ENCODE measurements at places on chromosomes 3 and 15.

GRCh38 chr3:28139288-28139687 lies 102.1 kb upstream of the CMC1 start:
- DNase-seq: no peak

DNA sequence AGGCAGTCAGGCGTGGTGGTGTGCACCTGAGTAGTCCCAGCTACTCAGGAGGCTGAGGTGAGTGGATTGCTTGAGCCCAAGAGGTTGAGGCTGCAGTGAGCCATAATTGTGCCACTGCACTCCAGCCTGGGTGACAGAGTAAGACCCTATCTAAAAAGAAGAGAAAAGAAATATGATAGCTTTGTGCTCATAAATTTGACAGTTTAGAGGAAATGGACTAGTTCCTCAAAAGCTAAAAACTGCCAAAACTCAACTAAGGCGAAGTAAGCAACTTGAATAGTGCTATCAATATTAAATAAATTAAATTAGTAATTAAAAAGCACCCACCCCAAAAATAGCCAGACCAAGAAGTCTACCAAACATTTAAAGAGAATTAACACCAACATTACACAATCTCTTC lies 24.5 kb upstream of the SLC15A2 start:
- DNase-seq: no peak

GRCh38 chr3:15844889-15845288 lies 47.1 kb upstream of the ANKRD28 start:
- DNase-seq: no peak

DNA sequence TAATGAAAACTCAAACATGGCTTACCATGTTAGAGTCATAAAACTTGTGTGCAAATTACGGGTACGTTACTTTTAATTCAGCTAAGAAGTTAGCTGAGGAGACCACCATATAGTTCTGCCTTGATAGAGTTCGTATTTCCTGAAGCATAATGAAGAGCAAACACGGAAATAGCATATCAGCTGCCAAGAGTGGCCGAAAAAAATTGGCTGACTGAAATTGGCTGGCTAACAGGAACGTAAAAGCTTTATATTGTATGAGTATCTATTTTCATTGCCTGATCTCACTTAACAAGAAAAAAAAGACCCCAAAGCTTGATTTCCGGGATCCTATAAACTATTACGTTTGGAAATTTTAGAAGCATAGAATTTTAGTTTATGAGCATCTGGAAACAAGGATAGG lies 1222.9 kb downstream of the ZPLD1 start:
- DNase-seq: no peak

GRCh38 chr15:36815786-36816185 lies 236.4 kb downstream of the CDIN1 start:
- no peak for DNase-seq

DNA sequence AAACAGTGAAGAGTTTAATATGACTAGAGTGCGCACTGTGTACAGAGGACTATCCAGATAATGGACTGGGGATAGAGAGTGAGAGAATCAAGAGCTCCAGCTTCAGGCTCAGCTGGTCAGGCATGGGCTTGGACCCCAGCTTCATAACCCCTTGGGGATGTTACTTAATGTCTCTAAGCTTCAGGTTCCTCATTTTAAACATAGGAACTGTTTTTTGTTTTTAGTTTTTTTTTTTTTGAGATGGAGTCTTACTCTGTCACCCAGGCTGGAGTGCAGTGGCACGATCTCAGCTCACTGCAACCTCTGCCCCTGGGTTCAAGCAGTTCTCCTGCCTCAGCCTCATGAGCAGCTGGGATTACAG lies 9.9 kb upstream of the BRPF1 start:
- no peak for DNase-seq

DNA sequence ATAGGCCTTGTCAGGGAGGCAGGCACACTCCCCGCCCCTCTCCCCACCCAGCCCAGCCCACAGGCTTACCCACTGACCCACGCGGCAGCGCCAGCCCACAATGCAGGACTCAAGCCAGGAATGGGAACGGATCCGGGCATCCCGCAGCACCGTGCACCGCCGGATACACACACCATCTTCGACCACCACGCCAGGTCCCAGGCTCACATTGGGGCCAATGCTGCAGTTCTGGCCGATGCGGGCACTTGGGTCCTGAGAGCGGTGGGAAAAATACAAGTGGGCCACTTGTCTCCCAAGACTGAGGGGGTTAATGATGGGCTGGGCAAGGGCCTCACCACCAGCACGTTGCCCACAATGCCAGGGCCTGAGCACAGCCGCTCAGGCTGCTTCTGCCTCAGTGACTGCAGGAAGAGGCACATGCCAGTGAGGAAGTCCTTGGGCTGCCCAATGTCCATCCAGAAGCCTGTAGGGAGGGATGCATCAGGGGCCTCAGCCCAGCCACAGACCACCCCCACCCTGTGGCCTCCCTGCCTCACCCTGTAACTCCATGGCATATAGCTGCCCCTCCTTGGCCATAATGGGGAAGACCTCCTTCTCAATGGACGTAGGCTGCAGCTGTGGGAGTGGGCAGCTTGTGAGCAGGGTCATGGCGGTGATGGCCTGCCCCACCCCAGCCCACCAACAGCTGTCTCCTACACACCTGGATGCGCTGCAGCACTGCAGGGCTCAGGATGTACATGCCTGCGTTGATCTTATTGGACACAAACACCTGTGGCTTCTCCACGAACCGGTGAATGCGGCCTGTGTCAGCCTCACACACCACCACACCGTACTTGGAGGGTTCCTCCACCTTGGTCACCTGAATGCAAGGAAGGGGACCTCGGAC lies 1.6 kb downstream of the GMPPB start:
- no peak for DNase-seq

DNA sequence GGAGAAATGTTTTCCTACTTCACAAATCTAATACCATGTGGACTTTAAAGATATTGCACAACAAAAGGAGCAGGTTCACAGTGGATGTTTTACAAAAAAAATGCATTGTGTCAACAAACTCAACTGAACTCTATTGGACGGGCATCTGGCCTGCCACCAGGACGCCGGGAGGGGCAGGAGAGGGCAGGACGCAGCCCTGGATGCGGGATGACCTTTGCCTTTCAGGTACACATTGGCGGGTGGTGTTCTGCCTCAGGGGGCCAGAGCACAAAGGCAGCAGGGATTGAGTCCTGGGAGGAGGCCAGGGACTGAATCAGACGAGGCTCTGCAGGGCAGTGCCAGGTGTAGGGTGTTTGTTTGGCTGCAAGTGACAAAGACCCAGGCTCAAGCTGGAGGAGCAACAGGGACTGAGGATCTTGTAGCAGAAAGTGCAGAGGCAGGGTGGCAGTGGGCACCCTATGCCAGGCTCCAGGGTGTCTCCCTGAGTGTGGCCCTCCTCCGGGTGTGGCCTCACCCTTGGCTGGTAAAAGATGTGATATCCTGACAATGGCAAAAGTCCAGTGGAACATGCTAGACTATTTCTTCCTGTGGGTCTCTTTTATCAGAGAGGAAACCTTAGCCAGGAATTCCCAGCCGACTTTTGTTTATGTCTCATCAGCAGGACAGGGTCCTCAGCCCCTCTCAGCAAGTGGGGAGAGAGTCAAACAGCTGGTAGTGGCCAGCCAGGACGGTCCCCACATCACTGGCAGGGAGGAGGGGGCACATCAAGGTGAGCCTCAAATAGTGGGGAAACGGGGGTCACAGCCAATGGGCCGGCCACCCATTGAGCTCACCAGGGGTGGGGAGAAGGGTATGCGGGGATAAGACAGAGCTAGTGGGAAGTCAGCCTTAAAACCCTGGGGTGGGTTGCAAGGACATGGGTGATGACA lies 29.7 kb upstream of the KLF13 start:
- DNase-seq: no peak
